ENCODE measurements at places on chromosomes 4 and X.

DNA sequence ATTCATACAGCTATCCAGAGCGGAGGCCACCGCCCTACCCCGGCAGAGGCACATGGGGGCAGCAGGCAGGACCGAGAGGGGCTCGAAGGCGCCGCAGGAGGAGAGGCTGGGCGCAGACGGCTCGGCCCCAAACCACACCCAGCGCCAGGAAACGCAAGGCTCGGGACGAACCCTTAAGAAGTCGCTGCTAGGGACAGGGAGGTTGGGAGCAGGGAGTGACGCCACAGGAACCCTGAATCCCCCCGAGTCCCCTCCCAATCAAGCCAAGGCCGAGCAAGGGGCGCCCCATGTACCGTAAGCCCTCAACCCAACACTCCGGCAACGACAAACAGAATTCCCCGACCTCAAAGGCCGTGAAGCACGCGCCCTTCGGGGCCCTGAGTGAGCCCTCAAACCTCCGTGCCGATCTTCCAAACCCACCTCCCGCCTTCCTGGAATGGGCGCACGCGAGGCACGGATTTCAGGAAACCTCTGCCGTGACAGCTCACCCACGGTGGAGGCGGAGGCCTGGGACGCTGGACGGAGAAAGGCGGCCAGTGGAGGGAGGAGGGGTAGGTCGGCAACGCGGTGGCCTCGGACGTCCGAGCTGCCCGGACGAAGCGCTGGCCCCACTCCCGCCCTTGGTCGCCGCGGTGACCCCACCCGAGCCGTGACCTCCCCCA, 1.8 kb downstream of the ZFYVE28 start:
- no peak for DNase-seq

GRCh38 chr4:25320773-25321172, 8.2 kb downstream of the ZCCHC4 start:
- DNase-seq, result no peak

DNA sequence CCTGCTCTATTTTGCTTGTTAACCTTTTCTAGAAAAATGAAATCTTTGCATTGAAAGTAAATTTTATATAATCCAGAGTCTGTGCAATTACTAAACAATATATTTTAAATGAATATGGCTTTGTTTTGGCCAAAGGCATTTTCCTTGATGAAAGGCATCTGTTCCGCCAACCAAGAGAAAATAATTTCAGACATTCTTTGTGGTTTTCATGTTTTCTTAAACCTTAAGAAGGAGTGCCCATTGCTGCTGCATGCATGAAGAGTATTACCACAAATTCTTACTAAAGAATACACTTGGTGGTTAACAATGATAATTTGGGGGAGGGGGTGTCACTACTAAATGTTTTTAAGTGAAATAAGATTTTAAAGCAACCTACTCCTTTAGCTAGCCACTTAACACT, 2.7 kb upstream of the PDGFC start:
- DNase-seq, result no peak

DNA sequence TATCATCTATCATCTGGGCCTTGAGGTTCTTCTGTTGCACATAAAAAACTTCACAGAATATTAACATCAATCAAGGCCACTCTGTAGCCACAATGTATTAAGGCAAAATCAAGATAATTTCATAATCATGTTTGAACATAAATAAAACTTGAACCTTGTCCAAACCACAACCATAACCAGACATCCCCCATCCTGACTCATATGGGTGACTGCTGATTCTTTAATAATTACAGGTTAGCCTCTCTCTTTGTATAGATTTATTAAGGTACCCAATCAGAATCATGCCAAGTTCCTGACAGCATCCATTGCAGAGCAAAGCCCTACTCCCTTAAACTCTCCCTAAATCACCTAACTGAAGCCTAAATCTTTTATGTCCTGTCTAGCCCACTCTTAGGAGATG, 16.7 kb upstream of the AREG start:
- no peak for DNase-seq

- no peak for DNase-seq
Observed at GRCh38 chr4:145523117-145523516, 41.5 kb downstream of the SMAD1 start.

DNA sequence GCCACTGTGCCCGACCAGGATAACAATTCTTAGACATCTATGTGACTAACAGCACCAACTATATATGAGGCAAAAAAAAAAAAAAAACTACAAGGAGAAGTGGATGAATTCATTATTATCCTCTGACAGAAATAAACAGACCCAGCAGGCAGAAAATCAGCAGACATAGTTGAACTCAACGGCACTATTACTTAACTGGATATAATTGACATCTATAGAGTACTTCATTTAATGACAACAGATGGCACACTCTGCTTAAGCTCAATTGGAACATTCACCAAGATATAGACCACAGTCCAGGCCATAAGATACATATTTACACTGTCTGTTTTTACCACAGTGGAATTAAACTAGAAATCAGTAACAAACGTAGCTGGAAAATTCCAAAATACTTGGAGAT, 13.3 kb downstream of the CLDN22 start:
- DNase-seq, result no peak

DNA sequence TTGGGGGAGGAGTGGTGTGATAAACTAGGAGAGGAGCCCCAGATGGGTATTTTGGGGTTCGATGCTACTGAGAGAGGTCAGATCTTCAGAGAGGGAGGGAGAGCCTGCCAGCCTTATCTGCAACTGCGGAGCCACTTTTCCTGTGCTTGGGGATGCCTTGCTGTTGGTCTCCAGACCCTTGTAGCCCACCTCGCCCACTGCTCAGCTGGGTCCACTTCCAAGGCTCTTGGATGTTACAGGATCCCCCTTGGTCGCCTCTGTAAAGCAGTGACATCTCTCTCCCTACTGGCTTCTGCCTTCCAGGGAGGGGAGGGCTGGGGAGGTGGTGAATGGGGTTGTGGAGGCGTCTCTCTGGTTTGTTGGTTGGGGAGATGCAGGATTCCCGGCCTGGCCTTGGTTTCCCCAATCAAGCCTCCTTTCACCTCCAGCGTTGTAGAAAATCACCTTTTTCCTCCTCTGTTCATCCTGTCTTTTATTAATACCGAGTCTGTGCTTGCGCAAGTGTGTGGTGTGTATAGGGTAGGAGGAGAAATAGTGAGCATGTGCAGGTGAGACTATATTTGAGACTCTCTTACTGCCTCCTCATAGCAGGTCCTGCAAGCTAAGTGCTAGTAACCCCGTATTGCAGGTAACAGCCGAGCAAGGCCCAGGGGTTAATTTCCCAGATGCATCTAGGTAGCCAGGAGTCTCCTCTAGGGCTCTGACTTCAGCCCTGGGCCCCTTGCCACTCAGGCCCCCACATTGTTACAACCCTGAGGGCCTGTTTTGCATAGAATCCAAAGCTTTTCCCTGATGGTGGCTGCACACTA, 337.4 kb downstream of the ARHGAP10 start:
- DNase-seq, result no peak

DNA sequence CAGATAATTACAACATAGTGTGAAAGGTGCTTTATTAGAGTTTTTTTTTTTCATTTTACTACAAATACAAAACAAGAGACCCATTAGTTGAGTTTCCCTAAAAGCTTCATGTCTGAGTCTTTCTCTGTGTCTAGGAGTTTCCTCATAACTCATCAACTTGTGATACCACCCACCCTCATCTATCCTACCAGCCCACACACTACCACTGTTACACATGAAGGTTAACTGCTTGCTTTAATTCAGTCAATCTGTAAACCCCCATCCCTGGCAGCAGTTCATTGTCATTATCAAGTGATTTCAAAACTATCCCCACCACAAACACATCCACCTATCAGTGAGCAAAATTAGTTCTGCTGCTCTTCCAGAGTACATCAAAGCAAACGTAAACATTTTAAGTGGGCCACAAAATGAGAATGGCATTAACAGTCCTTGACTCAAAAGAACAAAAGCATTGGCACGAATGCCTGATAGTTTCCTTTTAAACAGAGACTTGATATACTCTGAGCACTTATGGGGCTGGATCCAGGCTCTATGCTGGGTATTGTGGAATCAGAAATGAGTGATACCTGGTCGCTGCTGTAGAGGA, 331.6 kb upstream of the FAM241A start:
- DNase-seq, result no peak

DNA sequence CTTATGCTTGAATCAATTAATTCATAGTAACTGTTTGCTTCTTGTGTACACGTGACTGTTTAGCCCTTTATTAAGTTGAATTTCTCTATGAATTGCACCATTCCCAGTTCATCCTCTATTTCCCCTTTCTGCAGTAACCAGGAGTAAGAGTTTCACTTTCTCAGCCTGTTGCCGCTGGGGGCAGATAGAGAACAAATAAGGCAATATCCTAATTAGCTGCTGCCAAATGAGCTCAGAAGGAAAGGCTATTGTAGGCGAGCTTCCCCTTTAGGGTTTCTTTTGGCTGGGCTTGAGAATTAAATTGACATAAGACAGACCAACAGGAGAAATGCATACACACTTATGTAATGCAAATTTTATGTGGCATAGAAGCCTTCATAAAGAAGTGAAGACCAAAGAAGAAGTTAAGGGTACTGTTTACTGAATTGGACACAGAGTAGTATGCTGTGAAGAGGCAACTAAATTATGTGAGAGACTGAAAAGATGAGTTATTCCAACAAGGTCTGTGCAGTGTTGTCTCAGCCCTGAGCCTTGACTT, 1594.7 kb downstream of the TECRL start:
- DNase-seq, result no peak

DNA sequence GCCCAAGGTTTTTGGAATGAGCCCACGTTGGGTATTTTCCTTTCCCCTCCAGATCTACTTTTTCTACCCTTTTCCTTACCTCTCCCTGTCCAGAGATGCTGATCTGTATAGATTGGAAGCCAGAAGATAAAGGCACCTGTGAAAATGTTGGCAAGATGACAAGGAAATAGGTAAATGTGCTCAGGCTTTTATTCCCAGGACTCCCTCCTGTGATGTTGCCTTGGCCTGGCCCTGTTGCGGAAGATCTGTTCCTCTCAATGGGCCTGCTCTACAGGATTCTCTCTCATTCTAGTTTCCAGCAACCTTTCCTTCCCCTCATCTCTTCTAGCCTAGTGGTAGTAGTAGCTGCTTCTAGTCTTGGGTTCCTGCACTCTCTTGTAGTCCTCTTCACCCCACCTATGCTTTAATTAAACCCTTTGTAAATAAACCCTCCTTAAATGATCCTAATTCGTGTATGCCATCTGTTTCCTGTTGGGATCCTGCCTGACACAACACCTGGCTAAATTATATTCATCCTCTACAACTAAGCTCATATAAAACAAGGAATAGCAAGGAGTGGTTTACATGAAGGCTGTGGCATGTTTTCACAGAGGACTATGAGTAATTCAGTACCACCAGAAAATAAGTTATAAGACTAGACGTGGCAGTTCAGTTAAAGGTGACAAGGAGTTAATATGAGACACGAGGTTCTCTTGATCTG, 95.7 kb upstream of the MAOA start:
- DNase-seq, result no peak

DNA sequence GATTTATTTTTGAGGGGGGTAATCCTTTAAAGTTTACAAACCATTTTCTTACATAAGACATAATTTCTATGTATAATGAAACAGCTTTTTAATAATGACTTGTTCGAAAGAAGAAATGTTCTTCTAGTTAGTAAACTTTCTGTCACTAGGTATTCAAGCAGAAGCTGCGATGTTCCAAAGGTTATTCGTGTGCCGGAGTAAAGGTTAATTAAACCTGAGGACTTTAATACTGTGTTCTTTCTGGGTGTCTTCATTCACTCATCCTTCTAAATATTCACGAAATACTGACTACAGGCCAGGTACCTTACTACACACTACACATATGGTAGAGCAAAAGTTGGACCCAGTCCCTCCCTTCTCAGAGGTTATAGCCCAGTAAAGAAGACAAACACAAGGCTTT, 96.7 kb downstream of the NR3C2 start:
- no peak for DNase-seq

Measured in stimulated activated CD8-positive, alpha-beta memory T cell treated with anti-CD3 and anti-CD28 coated beads, Interleukin-7, amount 100 ng/mL, for 1 hour (primary cell).